C1 segment of cervical spinal cord (tissue), 14 donors: ENCODE measurements at places on chromosomes 2 and 18.

DNA sequence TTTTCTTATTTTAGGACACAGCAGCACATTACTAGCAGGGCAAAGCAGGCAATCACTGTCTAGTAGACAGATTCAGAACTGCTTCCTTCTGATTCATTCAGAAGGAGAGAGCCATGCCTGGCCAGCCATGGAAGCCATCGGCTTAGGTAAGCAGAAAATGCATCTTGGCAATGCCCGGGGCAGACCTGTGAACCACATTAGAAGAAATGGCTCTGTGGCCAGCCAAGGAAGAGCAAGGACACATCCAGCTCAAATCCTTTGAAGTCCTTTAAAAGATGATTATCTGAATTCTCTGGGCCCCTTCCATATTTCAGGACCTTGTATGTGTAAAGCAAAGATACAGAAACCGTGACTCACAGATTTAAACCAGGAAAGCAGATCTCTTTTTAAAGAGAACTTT, 227.4 kb downstream of the PID1 start:
- no peak for DNase-seq

DNA sequence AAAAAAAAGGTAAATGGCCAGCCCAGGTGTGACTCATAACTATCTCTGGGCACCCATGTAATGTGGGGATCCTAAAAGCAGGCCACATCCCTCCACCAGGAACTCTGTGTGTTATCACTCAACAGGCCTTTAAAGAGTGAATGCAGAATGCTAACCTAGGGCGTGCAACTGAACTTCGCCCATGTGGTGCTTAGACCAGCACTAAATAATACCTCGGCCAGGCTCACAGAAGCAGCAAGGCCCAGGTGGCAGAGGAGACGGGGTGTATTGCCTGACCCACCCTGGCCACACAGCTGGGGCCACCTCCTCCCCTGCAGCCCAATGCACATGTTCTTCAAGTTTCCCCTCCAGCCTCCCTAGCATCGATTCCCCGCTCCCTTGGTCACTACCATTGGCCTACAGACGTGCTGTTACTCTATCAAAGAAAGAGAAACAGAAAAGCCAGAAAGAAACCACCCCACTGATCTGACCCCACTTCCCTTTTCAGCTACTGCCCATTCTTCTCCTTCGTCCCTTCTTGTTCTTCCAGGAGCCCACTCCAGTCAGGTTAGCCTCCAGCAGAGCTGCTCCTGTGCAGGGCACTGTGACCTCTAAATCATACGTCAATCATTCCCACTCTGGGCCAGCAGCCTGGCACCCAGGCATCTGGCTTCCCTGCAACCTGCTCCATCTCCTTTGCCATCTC, 22.0 kb downstream of the FAM178B start:
- DNase-seq = no peak

DNA sequence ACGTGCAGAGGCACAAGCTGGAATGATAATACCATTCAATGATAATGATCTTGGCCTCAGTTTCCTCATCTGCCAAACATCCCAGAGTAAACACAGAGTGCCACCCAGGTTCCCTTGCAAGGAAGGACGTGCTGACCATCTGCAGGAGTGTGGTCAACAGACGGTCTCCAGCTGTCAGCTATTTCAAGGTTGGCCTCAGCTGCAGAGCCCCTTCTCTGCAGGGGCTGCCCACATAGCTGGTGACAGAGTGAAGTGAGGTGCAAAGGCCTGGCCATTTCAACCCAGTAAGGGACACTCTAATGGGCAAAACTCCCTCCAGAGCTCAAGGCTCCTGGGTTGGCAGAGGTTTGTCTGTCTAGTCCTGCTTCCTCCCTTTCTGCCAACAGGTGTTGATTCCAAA, 8.3 kb upstream of the WNT6 start:
- no peak for DNase-seq

DNA sequence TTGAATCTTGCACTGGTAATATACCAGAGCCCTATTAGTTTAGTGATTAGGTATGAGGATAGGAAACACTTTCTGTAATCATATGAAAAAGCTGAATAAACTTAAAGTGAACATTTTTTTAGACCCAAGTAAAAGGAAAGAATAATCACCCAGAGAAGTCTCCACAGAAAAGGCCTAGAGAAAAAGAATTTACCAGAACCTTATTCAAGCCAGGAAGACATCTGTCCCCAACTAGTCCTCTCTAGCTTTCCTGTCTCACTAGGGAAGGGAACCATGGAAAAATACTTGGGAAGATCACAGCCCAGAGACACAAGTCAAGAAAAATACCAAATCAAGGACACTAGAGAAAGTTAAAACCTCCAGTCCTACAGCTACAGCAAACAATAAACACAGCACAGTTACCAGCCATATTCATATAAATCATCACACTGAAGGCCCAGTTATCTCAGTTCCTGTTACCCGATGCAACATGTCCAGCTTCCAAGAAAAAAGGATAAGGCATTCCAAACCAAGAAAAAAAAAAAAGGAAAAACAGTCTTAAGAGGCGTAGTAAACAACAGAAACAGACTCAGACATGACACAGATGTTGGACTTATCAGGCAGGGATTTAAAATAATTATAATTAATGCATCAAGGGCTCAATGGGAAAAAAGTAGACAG, 461.5 kb downstream of the IRS1 start:
- DNase-seq = no peak

DNA sequence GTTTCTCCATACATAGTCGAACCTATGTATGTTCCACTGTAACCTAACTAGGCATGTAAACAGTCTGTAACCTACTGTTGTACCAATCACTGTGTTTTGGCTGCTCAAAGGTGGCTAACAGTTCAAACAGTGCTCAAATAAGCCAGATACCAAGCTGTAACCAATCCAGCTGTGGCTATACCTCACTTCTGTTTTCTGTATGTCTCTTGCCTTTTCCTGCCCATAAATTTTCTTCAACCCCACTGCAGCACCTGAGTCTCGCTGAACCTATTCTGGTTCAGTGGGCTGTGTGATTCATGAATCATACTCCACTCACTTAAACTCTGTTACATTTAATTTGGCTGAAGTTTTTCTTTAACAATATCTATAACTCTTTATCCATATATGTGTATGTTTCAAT, 340.7 kb downstream of the LPIN1 start:
- no peak for DNase-seq
